Muscle of arm (tissue), 14 donors: ENCODE measurements at places on chromosomes 4 and X. TPM values are rescaled to one million over a fixed set of nuclear protein-coding genes. Genes with fewer than 3 reads are reported as not detected.

DNA sequence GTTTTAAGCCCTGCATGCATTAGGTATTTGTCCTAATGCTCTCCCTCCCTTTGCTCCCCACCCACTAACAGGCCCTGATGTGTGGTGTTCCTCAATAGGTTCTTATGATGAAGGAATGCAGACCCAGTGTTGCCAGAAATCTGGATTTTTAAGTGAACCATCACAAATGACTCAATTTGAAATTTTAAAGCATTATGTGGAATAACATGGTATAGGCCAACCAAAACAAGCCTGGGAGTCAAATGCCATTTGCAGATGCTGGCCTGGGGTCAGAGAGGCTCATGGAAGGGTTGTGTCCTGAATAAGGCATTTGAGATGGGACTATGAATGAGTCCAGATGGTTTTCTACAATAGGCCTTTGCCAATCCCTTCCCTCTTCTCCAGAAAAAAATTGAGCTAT lies 179.6 kb downstream of the SHROOM3 start:
- no peak for DNase-seq

- DNase-seq: no peak
Measured at GRCh38 chr4:157818946-157819692, 353.7 kb downstream of the GASK1B start.

Gene SLC49A3
- polyA plus RNA-seq: 12.9 TPM

DNA sequence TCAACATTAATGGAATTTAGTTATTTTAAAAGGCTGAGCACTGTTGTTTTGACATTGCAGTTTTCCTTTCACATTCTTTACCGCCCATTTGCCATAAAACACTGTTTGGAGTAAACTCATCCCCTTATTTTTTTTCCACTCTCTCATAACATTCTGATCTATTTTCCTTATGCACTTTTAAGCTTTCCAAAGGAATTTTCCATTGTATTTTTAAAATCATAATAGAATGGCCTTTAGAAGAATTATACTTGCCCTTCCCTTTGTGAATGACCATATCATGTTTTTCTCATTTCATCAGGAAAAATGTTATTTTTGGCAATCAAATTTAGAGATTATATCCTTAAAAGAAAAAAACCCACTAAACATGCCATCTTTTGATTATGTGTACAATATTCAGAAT lies 1074.2 kb downstream of the STIM2 start:
- peak; percentile 20 for DNase-seq

Gene AMBN
- not detected for polyA plus RNA-seq

GRCh38 chrX:93177930-93178329 lies 495.4 kb downstream of the NAP1L3 start:
- no peak for DNase-seq

GRCh38 chr4:116469582-116469981 lies 615.8 kb downstream of the TRAM1L1 start:
- DNase-seq: no peak

- no peak for DNase-seq
Measured at GRCh38 chr4:25320336-25320735, 7.8 kb downstream of the ZCCHC4 start.

Gene CXorf65
- polyA plus RNA-seq: 1.3 TPM

Gene SMPX
- polyA plus RNA-seq: not detected

GRCh38 chrX:119647552-119648420 lies 41.6 kb upstream of the NKRF start:
- no peak for DNase-seq

Gene SLC7A11
- polyA plus RNA-seq: 0.75 TPM

GRCh38 chrX:155247497-155247896 lies 16.8 kb downstream of the RAB39B start:
- no peak for DNase-seq
